ENCODE measurements at places on chromosomes 12 and 14. TPM values are rescaled to one million over a fixed set of nuclear protein-coding genes. Genes with fewer than 3 reads are reported as not detected.

Gene TMEM63C
- 0.27 TPM for total RNA-seq

Gene POTEG
- not detected for total RNA-seq

Gene OR9K2
- not detected for total RNA-seq

Gene DAO
- 1.1 TPM for total RNA-seq

Gene TBC1D30
- total RNA-seq: 0.42 TPM

Data from HepG2 (cell line).